MCF 10A (cell line): ENCODE measurements at places on chromosomes 7 and 10. TPM values are rescaled to one million over a fixed set of nuclear protein-coding genes. Genes with fewer than 3 reads are reported as not detected.
A peak's percentile ranks its signal among the peaks of the same experiment; 100 is the strongest.

DNA sequence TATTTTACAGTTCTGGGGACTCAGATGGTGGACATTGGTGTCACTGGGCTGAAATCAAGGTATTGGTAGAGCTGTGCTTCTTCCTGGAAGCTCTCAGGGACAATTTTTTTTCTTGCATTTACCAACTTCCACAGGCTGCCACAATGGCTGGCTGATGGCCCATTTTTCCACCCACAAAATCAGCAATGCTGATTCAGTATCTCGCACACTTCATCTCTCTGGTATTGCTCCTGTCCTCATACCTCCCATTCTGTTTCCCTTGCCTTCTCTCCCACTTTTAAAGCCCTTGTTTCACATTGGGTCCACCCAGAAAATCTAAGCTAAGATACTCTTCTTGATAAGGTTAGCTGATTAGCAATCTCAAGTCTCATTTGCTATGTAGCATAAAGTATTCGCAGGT is 530.9 kb upstream of the POM121L12 start:
- DNase-seq: peak; percentile 8

DNA sequence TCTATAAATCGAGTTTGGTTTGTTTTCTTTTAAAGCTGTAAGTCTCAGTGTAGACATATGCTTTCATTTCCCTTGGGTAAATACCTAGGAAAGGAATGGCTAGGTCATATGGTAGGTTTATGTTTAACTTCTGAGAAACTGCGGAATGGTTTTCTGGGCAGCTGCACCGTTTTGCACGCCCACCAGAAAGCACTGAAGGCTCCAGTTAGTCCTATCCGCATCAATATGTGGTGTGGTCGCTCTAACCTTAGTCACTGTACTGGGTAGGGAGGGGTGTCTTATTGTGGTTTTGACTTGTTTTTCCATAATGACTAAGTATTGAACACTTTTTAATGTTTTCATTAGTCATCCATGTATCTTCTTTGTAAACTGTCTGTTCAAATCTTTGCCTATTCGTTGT is 279.5 kb upstream of the AKR1E2 start:
- DNase-seq: no peak

DNA sequence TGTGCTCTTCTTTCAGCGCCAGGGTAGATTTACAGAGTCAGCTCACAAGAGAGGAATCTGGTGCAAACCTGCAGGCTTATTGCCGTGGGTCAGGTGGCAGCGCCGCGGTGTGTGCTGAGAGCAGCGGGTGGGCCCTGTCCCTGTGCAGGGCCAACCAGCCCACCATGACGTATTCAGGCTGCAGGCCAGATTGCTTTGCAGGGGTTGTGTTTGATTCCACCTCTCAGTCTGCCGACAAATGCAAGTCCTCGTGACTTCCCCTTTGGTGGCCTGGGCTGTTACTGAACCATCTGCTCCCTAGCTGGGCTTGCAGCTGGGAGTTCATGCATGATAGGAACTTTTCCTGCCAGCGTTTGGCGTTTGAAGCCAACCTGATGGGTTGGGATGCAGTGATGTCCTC is 66.7 kb upstream of the LEP start:
- DNase-seq: no peak

DNA sequence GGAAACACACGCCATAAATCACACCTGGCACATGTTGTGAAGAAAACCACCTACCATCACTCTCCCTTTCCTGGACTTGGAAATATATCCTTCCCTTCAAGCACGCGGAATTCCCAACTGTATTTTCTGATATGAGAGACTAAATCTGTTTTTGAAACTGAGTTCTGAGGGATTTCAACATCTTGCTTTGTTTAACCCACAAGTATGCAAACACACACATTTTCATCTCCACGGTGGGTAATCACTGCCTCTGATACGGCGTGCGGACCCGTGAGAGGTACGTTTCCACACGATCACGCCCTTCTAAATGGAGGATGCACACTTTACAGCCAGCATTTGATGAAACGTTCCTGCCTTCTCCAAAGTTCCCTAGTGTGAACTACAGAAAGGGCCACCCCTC is 83.4 kb downstream of the ZRANB1 start:
- DNase-seq: no peak

DNA sequence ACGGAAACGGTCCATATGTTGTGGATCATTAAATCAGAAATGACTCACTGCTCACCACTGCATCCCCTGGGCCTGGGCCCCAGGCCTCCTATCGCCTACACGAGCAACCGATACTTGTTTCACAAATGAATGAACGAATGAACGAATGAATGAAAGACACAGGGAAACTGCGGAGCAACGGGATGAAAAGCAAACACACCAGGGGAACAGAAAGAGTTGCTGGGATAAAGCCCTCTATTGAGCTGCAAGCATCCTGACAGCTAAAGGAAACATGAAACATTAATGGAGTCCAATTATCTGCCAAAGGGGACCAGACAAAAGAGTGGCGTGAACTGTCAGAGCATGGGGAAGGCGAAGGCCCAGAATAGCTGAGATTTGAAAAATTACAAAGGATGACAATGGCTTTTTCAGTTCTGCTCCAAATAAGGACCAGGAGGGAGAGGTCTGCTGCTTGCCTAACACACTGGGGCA is 92.1 kb downstream of the GRB10 start:
- no peak for DNase-seq

Gene TMEM225B
- 0.70 and 0.96 TPM in 2 replicates for total RNA-seq
